ENCODE measurements at places on chromosomes 7 and 10.

GRCh38 chr7:14858410-14858809 is 44.1 kb downstream of the DGKB start:
- peak; percentile 9 for DNase-seq

GRCh38 chr10:634256-634655 is 55.2 kb downstream of the DIP2C start:
- no peak for DNase-seq

- DNase-seq, result no peak
These were observed 104.0 kb downstream of the SRI start for GRCh38 chr7:88115816-88116215.

GRCh38 chr7:157650131-157650631 is 313.4 kb downstream of the DNAJB6 start:
- no peak for DNase-seq

- DNase-seq, result no peak
These were observed 191.3 kb downstream of the SNX10 start for GRCh38 chr7:26482927-26483326.

GRCh38 chr10:26717476-26717875 is 20.0 kb downstream of the PDSS1 start:
- DNase-seq, result no peak

DNA sequence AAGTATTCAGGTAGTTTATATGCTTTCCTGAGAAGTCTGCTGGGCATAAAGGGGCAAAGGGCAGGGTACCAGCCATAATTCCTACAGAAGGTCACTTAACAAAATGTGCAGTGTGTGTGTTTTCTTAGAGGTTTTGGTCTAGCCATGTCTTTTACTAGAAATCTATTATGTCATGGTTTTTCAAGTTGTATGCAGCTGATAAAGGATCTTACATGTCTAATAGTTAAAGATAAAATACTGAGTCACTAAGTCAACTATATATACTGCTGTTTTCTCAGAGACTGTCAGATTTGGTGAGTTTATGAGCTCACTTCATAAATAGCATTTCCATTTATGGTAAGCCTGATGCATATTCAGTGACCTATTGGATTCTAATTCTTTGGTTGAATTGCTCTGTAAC is 7.7 kb downstream of the CASP2 start:
- no peak for DNase-seq

GRCh38 chr7:5429253-5429856 is 5.7 kb upstream of the TNRC18 start:
- peak; percentile 33 for DNase-seq

- DNase-seq, result no peak
These were observed 148.8 kb downstream of the FAM107B start for GRCh38 chr10:14625765-14626525.

DNA sequence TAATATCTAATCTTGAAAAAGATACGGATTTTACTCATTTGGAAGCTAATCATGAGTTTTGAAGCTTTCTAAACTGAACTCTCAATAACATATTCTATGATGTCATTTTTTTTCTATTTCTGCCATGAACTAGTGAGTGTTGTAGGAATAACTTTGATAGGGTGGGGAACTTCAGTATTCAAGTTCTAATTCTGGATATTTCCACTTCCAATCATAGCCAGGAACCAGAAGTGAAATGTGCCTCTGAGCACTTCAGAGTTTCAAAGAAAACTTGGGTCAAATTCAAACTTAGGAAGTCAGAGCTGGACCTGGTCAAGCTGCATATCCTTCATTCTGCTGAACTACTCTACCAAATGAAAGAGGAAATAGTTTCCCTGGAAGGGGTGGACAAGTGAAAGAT is 847 bp downstream of the AGMO start:
- DNase-seq, result no peak

DNA sequence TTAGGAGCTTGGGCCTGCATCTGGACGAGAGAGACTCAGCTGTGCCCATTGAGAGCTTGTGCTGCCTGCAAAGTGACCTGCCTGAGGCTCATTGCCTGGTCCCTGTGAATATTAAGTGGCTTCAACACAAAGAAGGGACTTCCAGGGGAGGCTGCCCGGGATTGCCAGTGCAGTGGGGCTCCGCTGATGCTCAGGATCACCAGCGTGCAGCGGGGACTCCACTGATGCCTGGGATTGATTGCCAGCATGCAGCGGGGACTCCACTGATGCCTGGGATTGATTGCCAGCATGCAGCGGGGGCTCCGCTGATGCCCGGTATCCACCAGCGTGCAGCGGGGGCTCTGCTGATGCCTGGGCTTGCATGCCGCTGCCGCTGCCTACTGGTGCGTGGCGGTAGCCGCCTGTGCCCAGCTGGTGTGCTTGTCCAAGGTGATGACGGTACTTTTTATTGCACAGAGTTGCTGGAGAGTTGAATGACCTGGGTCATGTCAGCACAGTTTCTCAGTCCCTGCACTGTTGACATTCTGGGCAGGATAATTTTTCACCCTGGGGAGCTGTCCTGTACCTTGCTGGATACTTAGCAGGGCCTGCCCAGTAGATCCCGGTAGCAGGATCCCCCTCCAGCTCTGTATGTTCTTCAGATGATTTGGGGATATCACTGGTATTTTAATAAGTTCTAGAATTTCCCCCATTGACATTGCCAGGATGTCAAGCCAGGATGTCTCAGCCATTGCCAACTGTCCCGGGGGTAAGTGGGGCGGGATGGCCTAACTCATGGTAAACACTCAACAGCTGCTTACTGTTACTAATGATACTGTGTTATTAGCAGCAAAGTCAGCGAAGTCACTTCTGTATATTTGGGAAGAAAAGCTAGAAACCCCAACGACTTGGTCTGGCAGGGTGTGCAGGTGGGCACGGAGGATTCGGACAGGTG is 13.0 kb downstream of the DOCK1 start:
- DNase-seq, result no peak

- peak; percentile 55 for DNase-seq
These were observed 3.0 kb downstream of the NUP42 start for GRCh38 chr7:23184709-23185359.

DNA sequence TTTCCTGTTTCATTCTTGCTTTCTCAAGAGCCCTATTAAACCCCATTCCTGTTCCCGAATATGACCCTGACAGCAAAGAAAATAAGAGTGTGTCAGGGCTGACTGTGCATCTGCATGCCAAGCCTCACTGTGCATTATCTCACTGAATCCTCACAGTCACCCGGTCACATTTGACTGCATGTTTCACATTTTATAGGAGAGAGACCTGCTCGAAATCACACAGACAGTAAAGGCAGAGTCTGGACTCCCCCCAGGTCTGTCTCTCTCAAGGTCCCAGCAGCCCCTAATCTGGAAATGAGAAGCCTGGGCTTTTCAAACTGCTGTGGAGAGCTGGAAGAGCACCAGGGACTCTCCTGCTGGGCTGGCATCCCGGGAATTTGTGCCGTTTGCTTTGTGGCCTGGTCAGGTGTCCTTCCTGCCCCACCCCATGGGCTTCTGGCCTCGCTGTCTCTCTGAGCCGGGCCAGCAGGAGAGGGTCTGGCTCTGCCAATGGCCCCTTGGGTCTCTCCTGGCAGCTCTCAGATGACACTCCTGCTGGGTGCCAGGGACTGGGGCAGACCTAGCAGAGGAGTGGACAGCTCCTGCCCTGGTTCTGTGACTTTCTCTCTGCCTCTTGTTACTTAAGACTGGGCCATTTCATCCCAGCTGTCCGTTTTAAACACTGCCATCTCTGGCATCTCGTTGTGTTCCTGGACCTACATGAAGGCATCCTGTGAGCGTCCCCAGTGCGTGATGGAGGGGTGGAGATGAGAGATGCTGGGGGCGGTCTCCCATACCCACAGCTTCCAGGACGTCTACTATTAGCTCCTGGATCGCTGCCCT is 173.6 kb downstream of the ARHGAP12 start:
- DNase-seq, result no peak

- peak; percentile 19 for DNase-seq
These were observed 144.5 kb downstream of the PPP1R3A start for GRCh38 chr7:113774182-113774807.

GRCh38 chr7:130831322-130831721 is 97.3 kb upstream of the KLF14 start:
- no peak for DNase-seq

DNA sequence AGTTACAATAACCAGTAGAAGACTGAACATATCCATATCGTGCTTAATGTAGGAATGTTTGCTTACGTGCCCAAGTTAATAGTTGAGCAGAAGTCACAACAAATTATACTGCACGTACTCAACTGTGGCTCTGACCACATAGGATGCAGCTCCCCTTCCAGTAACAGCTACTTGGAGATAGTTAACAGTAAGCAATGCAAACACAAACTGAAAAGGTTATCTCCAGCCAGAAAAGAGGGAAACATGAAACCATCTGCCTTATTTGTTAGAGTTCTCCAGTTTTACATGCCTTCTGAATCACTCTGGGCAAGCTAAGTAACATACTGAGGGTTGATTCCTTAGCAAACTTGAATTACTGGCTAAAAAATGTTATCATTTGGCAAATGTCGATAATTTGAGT is 9.8 kb downstream of the DHX32 start:
- no peak for DNase-seq

DNA sequence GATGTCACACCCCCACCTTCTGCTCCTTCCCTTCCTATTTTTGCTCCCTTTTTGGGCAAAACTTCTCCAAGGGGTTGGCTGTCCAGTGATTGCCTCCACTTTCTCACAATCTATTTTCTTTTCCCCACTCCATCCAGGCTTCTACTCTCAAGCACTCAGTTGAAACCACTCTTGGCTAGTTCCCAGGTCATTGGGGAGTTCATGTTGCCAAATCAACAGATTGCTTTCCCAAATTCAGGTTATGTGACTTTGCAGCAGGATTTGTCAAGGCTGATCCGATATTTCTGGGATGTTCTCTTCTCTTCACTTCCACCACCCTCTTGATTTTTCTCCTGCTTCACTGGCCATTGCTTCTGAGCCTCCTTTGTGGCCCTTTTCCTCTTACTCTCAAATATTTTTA is 258.7 kb upstream of the SLC26A5 start:
- no peak for DNase-seq

- no peak for DNase-seq
These were observed 11.9 kb downstream of the TMEM106B start for GRCh38 chr7:12222889-12223579.

GRCh38 chr7:28032738-28033380 is 147.7 kb downstream of the JAZF1 start:
- no peak for DNase-seq

Data from SK-N-DZ (cell line).